ENCODE measurements at places on chromosomes 7 and 10.

- no peak for DNase-seq
These were observed 637 bp downstream of the RPEL1 start for GRCh38 chr10:103246324-103246723.

DNA sequence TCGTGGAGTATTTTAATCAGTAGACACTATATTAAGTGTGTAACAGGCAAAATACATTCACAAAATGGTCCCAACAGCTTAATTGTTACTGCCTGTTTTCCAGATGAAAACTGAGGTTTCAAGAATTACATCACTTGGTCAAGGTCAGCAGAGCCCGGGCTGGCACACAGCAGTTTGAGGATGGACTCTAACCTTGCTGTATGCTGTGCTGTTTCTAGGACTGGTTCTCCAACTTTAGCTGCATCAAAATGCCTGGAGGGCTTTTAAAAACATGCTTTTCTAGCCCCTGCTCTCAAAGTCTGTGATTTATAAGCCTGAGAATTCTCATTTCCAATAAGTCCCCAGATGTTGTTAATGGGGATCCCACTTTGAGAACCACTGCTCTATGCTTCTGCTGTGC lies 247.1 kb upstream of the FZD8 start:
- no peak for DNase-seq

GRCh38 chr10:97390091-97390490 lies 11.0 kb downstream of the RRP12 start:
- DNase-seq, result no peak

GRCh38 chr7:37354656-37355131 lies 94.0 kb downstream of the ELMO1 start:
- no peak for DNase-seq

- DNase-seq, result no peak
These were observed 208.6 kb upstream of the GALNT17 start for GRCh38 chr7:70923181-70923845.

- no peak for DNase-seq
These were observed 31.6 kb downstream of the MAD1L1 start for GRCh38 chr7:2201128-2201527.

DNA sequence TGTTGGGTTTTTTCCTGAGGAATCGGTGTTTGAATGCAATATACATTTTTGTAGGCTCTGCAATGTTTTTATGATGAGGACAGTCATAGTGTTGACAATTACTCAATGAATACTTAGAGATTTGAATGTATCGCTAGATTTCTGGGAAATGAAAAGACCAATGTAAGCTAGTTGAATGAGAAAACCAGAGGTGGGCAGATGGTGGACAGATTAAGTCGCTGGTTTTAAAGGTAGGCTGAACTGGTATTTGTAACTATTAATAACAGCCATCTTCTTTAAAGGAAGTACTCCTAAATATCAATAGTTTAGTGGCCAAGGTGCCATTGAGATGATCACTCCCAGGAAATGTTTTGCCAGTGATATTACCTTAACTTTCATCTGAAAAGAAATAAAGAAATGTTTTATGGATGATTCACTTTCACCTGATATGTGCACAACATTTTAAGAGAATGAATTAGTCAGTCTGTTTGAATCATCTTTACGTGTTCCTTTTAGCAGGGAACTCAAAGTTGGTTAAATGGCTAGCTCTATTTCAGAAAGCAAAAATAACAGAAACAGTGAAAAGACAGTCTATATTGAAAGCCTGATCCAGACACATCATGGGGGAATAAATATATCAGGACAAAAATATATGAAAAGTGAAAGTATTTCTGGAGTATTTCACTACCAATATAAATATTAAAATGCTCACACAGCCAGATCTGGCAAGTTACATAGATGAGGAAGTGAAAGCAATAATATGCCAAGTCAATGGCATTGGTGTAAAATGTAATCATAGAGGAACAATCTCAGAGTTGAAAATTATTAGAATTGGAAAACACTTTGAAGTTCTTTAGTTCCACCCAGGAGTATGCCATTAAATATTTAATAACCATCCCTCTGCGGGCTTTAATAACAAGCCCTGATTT lies 20.7 kb downstream of the MET start:
- DNase-seq, result no peak

- no peak for DNase-seq
These were observed 24.5 kb downstream of the CNPY1 start for GRCh38 chr7:155521743-155522398.

- no peak for DNase-seq
These were observed 3.1 kb upstream of the MRC1 start for GRCh38 chr10:17805921-17806577.

DNA sequence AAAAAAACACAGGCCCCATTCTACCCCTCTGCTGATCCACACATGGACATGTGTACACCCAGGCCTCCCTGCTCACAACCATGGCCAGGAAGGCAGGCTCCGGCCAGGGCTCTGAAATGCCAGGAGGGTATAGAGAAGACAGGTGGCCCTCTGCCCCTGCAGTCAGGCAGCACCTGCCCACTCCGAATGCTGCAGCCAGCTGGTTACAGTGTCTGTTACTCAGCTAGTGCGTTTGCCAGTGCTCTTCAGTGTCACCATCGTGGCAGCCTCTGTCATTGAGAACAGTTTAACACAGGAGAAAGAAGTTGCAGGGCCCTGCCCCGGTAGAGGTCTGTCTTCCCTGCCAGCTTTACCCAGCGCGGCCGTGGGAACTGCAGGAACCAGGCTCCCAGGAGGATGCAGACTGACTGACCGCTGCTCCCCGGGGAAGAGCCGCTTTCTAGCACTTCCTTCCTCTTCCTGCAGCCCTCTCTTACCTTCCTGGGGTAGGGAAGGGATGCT lies 128.8 kb upstream of the FAM20C start:
- DNase-seq, result no peak

DNA sequence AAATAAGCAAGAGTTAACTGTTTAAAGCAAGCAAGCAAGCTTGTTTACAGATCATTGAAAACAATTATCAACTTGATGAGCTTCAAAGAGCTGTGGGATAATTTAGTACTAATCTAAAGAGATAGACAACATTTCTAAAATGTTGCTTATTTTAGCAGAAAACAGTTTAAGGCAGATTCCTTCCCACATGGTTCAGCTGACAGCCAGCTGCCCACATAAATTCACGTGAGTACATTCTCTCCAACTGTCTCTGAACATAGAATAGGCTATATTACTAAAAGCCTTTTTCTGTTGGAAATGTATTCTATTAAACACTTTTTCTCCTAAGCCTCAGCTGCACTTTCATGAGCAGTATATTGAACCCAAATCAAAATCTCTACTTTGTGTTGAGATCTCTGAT lies 174.1 kb downstream of the LRRN3 start:
- no peak for DNase-seq

- no peak for DNase-seq
These were observed 380.7 kb downstream of the RPS24 start for GRCh38 chr10:78414380-78414779.

Measured in HS-27A (cell line).